GM04503 (cell line): ENCODE measurements at places on chromosomes 2 and 18.

DNA sequence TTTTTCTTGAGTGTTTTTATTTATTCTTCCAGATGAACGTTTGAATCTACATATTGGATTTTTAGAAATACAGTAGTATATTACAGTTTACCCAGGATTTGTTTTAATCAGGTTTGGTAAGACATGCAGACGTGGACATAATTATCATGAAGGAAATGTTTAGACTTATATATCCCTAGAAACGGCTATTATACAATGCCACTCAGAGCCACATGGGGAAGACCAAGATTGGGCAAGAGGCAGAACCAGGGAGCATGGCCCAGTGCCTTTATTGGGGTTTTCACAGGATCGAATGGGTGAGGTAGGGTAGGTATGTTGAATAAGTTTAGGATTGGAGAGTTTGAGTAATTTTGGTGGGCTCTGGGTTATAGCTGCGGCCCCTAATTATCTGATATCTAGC is 212.2 kb downstream of the CAMKMT start:
- no peak for DNase-seq

DNA sequence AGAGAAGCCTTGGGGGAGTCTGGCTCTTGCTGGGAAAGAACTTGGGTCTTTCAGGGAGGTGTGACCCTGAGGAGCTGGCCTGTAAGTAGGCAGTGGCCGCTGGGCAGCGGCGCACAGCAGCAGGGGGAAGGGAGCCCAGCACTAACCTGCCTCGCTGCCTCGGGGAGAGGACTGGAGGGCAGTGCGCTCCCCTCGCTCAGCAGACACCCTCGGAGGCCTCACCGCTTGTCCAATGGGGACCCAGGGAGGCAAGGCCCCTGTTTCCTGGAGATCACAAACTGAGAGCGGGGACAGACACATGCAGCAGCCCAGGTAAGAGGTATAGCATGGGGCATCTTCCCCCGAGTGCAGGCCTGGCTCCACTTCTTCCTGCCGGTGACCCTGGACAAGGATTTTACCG is 3.3 kb downstream of the DNMT3A start:
- DNase-seq = no peak

DNA sequence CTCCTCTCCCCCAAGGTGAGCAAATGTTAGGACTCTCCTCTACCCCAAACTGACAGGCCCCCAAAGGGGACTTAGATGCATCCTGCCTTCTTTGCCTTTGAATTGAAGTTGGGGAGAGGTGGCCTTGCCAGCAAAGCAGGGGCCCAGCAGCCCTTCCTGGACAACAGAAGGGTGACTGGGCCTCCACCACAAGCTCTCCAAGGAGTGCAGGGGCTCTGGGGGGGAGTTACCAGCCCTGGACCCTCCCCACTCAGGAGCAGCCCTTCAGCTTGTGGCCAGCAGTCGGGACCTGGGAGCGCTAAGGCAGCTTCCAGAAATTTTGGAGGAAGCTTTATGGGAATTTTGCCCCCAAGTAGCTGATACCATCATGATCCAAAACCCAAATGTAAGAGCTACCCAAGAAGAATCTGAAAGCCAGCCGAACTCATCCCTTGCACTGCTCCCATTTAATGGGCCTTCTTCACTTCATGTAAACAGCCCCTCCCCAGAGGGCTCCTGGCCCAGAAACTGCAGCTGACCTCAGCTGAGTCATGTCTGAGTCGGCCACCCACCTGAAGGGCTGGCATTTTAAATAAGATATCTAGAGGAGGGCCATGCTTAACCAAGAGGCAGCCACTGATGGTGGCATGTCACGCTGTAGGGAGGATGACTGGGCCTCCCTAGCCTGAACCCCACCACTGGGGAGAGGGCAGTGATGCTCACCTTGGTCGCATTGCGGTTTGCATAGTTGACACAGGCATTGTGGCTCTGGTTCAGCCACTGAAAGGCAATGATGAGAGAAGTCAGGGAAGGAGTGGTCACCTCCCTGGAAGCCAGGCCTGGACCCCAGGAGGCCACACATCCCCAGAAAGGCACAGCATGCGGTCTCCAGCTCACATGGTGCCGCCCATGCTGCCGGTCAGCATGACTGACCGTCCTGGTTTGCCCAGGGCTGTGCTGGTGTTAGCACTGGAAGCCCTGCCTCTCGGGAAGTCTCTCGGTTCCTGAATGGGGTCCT is 71.5 kb downstream of the SFXN5 start:
- no peak for DNase-seq

DNA sequence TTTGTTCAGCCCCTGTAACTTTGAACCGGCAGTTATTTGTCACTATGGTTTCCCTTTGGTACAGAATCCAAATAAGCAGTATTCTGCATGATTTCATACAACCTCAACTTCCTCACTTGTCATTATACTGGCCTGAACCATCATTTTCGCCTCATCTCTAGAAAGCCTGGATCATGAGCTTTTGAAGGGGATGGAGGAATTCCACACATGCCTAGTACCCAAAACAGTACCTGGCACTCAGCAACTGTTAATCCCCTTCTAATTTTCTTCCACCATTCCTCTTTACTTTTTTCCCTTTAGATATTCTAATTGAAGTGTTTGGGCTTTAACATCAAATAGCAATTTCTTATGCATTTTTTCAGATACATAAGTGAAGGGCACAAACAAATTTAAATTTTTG is 1574.4 kb upstream of the NXPH2 start:
- DNase-seq = no peak

DNA sequence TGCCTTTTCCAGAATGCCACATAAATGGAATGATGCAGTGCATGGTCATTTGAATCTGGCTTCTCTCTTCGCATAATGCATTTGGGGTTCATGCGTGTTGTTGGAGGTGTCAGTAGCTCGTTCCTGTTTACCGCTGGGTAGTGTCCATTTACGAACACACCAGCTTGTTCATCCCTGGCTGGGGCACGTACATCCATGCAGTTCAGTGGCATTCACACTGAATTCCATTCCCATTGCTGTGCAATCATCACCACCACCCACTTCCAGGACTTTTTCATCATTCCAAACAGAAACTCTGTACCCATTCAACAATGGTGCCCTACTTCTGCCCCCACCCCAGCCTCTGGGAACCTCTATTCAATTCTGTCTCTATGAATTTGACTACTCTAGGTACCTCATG is 14.7 kb upstream of the CIDEA start:
- no peak for DNase-seq

- DNase-seq = peak; percentile 93
Measured at GRCh38 chr2:195898505-195899191, 170.0 kb downstream of the DNAH7 start.

DNA sequence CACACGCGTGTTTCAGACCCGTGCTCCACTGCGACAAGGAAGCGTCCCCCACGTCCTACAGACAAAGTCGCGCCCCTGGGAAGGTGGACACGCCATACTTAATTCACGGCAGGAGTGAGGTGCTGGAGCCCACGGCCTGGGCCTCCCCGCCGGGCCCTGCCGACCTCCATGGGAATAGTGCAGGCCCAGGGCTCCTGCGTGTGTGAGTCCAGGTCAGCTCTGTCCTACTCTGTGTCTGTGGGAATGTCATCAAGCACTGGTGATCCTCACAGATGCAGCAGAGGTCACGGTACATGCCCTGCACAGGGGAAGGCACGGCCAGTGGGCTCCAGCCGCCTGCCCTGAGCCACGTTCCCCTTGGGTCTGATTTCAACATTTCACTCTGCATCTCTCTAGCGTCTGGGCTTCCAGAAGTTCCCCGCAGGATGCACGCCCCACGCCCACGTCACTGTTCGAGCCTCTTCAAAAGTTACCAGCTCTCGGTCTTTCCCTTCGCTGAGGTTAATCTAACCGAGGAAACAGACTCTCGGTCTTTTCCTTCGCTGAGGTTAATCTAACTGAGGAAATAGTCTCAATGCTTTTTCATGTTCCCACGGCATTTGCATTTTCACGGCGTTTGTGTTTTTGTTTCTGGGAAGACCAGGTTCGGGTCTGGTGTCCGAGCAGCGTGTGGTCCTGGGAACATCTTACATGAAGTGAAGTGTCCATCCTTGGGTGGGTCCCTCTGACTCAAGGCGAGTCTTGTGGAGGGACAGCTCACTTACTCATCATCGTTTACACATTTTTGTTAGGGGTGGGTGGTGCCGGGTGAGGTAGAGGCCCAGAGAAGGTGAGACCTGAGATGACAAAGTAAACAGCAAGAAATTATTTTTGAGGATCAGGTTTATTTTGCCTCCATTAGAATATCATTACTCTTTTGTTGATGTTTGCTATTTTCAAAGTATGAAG is 157.3 kb upstream of the ALKAL2 start:
- no peak for DNase-seq

DNA sequence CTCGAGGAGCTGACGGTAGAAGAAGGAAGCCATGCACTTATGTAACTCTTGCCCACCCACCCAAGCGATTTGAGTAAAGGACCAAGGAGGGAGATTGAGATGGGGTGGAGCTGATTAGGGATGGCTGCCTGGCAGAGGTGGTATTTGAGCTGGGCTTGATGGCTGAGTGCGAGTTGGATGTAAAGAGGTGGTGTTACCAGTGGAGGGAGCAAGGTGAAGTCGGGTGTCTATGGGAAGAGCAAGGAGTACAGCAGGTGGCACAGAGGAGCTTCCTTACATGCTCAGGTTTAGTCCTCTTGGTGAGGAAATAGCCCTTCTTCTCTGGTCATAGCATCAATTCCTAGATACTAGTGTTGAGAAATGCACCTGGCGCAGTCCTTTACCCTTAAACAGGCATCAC is 294.2 kb upstream of the SKOR2 start:
- no peak for DNase-seq

- no peak for DNase-seq
Measured at GRCh38 chr2:152858594-152859265, 140.3 kb downstream of the ARL6IP6 start.

DNA sequence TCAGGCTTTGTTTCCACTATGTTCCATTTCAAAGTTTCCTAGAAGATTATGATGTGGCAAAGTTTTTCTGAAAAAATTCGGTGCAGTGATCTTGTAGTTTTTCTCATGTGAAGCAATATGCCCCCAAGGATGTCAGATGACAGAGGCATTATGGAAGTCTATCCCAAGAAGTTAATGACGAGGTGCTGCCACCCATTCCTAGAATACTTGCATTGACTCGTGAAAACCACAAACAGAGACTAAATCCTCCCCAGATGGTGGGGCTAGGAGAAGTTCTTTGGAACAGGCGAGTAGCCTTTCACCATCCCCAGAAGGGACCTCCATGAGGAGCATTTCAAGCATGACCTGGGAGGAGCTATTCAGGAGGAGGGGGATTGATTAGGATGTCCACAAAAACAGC is 40.2 kb upstream of the COPS8 start:
- DNase-seq = peak; percentile 9

GRCh38 chr2:38599706-38600105 is 3.0 kb downstream of the HNRNPLL start:
- no peak for DNase-seq

GRCh38 chr18:69785466-69785865 is 162.2 kb downstream of the CD226 start:
- no peak for DNase-seq

- DNase-seq = no peak
Measured at GRCh38 chr2:238114331-238114841, 14.2 kb downstream of the ESPNL start.

DNA sequence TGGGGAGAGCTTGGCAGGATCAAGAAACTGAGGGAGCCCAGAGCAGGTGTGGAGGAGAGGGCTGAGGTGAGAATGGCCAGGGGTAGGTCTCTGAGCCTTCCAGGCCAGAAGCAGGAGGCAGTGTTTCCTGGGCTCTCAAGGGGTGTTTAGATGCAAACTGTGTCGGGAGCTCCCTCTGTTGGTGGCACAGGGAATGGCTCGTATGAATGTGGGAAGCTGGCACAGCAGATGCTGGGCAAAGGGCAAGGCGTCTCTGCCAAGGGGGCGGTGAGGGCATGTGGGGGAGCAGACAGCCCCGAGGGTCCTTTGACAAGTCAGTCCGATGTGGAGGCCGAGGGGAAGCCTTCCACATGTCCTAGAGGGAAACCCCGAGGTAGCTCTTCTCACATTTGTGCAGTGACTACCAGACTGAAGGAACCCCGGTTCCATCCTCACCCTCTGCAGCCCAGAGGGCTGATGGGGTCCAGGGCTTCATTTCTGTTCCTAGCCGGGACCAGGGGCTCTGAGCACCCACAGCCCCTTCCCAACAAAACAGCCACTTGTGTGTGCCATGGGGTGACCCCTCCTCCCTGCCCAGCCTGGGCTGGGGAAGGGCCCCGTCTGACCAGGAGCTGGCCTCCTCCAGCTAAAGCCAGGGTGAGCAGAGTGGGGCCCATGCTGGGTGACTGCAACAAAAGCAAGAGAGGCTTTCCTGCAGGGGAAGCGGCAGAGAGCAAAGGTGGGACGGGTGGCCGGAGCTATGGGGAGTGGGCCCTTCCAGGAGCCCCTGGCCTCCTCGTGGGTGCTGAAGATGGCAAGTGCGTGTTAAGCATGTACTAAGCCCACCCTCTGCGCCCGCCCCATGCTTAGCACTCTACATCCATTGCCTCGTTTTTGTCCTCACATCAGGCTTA is 103.4 kb downstream of the SEPTIN10 start:
- DNase-seq = no peak

- no peak for DNase-seq
Measured at GRCh38 chr18:58335821-58336220, 291.8 kb downstream of the NEDD4L start.

DNA sequence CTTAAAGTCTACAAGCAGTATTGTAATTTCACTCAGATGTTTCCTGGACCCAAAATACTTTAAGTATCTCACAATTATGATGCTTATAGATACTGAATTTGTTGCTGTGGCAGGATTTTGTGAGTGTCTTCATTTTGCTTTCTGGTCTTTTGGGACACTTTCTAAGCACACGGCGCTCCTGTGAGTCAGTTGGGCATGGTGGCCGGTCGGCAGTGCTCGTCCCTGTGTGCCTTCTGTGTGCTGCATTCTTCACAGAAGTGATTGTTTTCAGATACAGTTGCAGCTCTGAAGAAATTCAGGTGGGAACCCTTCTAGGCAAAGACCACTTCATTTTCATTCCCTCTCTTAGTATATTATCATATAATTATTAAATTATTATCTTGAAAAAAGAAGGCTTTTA is 273.3 kb downstream of the ZNF407 start:
- DNase-seq = no peak

DNA sequence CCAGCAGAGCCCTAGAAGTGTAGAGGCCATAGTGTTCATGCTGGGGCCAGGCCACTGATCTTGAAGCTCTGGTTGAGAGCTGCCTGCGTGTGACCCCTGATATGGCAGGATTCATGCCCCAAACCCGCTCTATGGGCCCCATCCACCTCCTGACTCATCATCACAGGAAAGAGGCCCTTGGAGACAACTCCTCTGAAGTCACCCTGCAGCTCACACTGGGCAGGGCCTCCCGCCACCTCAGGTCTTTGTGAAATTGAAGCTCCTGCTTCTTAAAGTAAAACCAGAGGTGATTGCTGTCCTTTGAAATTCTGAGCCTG is 12.0 kb upstream of the TUBB6 start:
- no peak for DNase-seq

- DNase-seq = no peak
Measured at GRCh38 chr2:236856848-236857235, 228.8 kb upstream of the COPS8 start.

- no peak for DNase-seq
Measured at GRCh38 chr2:98379311-98380202, 33.3 kb downstream of the CNGA3 start.

DNA sequence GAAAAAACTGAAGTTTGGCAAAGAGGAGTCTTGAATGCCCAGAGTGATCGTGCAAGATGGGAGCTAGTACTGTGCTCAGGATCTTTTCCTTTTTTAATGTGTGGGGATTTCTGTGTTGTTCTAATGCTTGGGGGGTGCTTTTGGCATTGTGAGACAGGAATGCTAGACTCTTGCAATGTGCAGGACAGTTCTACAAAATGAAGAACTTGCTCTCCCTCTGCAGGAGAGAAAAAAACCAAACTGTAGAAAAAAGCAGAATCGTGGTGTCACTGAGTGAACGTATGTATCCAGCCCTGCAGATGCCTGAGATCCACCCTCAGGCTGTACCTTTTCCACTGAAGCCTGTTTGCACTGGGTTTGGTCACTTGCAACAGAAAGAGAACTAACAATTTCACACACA is 12.1 kb upstream of the TTC39C start:
- no peak for DNase-seq
